ENCODE measurements at places on chromosomes 12 and 14. TPM values are rescaled to one million over a fixed set of nuclear protein-coding genes. Genes with fewer than 3 reads are reported as not detected.

Gene ZNF268
- total RNA-seq: 23.3 TPM

Gene CPNE6
- total RNA-seq: not detected

Gene PLA2G1B
- 42.2 TPM for total RNA-seq

- H3K4me1 ChIP-seq: peaks cover 70% of the 10 kb centered on the region
- DNase-seq: no peak
- H3K4me3 ChIP-seq: peak overlapping the region; percentile 77
- H3K27ac ChIP-seq: peak overlapping the region; percentile 89
Measured at GRCh38 chr12:93379326-93379980, 1.7 kb downstream of the NUDT4 start.

DNA sequence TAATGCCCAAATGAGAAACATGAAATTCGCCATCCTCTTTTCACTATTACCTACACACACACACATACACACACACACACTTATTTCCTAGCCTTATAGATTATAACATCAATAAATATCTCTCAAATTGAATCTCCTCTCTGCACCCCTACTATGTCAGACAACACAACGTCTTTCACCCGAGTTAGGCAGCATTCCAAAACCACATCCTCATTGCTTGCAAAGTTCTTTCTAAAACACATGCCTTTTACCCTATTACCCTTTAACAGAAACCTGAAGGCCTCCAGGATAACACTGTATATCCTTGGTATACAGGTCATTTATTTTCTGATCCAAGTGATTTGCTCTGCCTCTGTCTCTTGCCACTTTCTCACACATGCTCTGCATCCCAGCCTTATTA lies 56.3 kb downstream of the KCNH5 start:
- H3K36me3 ChIP-seq: no peaks in the 10 kb centered on the region
- no peaks in the 10 kb centered on the region for H3K4me1 ChIP-seq
- no peak for DNase-seq
- no peak overlapping the region for H3K27ac ChIP-seq
- no peaks in the 10 kb centered on the region for H3K27me3 ChIP-seq
- H3K4me3 ChIP-seq: no peak overlapping the region

All from lower lobe of right lung (tissue), 2 donors.